ENCODE measurements at places on chromosomes 11 and 22.

DNA sequence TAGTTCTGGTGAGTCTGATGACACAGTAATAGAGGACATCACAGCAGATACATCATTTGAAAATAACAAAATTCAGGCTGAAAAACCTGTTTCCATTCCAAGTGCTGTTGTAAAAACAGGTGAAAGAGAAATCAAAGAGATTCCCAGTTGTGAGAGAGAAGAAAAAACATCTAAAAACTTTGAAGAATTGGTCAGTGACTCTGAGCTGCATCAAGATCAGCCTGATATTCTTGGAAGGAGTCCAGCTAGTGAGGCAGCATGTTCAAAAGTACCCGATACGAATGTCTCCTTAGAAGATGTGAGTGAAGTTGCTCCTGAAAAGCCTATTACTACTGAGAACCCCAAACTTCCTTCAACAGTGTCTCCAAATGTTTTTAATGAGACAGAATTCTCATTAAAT is 38.7 kb downstream of the RTN3 start:
- no peak for DNase-seq

DNA sequence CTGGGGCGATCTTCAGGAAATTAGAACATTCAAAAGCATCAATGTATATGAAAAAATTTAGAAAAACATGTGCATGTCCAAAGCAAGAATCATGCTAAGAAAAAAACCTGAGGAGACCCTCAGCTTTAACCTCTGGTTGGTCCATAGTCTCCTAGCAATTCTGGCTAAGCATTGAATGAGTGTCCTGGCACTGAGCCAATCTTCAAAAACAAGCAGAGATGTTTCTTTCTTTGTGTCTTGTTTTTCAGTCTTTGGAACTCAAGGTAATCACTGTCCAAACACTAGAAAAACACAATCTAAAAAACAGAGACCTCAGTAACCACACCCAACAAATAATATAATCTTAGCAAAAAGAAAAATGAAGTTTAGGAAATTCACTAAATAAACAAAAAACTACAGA is 205.4 kb upstream of the CARD18 start:
- no peak for DNase-seq

DNA sequence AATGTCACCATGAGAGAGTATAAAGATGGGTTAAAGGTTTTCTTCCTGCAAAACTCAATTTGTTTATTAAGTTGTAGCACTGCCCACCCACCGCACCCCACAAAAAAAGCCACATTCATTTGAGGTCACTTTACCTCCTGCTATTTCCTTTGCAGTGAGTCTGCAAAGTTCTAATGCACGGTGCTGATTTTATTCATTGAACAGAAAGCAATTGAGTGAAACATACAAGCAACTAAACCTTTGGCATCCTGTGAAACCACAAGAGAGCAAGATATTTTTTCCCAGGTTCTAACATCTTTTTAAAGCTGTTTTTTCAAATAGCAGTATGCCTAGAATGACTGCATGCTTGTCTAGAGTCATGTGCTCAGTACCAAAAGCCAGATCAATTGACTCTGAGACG is 39.0 kb downstream of the RRAS2 start:
- peak; percentile 67 for DNase-seq

GRCh38 chr11:31798554-31799434 is 12.3 kb downstream of the PAX6 start:
- DNase-seq = no peak

GRCh38 chr11:10524471-10524870 is 16.5 kb downstream of the RNF141 start:
- DNase-seq = no peak

DNA sequence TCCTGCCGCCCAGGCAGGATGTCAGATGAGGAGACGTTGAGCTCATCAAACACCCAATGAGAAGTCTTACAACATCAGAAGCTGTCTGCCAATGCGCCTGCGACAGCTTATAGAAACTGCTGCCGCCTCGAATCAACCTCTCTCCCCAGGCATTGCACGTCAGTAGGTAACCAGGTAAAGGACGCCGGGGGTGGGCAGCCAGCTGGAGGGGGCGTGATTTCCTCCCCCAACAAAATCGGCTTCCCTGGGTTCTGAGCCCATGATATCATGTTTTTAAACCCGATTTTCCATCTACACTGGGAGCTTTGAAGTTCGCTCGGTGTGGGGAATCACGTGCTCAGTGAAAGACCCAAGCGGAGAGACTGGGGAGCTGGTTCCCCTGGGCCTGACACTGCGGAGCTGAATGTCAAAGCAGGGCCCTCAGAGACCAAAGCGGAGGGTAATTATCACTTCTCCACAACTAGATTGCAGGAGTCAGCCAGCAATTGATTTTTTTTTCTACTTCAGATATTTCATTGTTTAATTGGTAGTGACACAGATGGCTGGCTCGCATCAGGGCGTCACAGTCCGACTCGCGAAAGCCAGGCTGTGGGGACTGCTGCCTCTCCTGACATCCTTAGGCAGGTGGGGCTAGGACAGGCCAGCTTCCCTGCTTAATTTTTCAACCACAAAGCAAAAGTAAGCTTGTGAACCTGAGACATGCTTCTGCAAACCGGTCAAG is 15.4 kb downstream of the FAM83F start:
- peak; percentile 11 for DNase-seq

All from activated CD4-positive, alpha-beta T cell treated with anti-CD3 and anti-CD28 coated beads, Interleukin-2, Interleukin-4, amounts not matched to agents 100 ng/mL and 50 ng/mL, durations not matched to agents 16 hours and 8 hours (primary cell).